Progenitor cell of endocrine pancreas (in vitro differentiated cells): ENCODE measurements at places on chromosomes 1 and 21. TPM values are rescaled to one million over a fixed set of nuclear protein-coding genes. Genes with fewer than 3 reads are reported as not detected.

The GFI1 gene
- 0.17 and 0.31 TPM in 2 replicates for total RNA-seq

The SLAMF8 gene
- not detected in 2 replicates for total RNA-seq

The BLZF1 gene
- 18.6 and 20.2 TPM in 2 replicates for total RNA-seq

DNA sequence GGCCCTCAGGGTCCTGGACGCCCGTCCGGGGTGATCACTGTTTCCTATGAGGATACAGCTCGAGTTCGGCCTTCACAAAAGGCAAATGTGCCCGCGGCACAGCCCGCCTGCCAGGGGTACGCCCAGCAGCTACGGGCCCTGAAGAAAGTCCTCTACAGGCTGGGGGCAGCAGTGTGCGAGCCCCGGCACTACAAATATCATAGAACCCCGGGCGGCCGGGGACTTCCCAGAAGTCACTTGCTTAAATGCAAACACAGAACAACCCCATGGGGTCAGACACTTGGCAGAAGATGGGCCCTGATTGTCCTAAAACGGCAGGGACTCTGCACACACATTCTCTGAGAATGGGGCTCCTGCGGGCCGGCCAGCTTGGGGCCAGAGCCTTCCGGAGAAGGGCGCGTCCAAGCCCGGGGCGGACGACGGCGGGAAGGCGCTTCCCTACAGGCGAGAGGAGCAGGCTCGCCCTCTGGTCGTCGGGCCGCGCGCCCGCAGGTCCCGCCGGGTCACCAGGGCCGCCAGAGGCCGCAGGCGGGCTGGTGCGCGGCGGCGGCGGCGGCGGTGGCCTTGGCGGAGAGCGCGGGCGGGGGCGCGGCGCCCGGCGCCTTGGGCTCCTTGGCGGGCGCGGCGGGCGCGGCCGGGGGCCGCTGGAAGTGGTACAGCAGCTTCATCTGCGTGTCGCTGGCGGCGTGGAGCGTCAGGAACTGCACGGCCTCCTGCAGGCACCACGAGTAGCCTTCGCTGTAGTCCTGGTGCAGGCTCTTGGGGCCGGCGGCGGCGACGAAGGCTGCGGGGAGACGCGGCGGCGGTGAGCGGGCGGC is 888 bp downstream of the HES5 start:
- H3K4me1 ChIP-seq, result peaks cover 12% of the 10 kb centered on the region
- no peak overlapping the region for H3K27ac ChIP-seq
- DNase-seq, result no peak
- H3K36me3 ChIP-seq, result no peaks in the 10 kb centered on the region

The NFIA gene
- 1.2 and 3.9 TPM in 2 replicates for total RNA-seq

DNA sequence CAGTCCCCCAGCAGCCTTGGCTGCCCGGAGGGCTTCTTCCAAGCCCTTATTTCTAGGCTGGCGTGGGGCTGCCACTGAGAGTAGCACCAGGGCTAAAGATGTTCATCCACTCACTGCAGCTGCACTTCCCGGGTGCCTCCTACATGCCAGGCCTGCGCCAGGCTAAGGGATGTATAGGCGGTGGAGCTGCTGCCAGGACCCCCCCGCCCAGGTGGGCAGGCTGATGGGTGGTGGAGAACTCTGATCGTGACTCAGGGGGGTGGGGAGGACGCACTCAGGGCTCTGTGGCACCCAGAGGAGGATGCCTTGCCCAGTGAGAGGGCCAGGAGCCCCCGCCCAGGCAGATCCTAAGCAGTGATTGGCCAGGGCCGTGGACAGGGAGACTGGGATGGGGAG is 34.1 kb downstream of the CFAP74 start:
- H3K27ac ChIP-seq, result no peak overlapping the region
- DNase-seq, result no peak
- H3K4me1 ChIP-seq, result no peaks in the 10 kb centered on the region
- no peaks in the 10 kb centered on the region for H3K36me3 ChIP-seq

DNA sequence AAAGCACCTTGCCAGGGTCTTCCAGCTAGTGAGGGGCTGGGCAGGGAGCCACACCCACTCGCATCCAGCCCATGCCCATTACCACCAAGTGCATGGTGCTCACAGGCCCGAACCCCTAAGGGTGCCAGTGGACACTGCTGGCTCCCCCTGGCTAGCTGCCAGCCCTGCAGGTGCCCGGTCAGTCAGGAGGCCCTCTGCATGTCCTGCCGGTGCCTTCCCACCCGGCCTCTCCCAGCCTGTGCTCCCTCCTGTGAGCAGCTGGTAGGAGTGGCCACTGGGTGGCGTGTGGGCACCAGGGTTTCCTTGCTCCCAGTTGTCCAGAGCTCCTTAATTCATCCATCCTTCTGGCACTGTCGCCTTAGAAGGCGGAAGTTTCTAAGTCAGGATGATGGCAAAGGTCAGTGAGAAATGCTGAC is 33.4 kb downstream of the QSOX1 start:
- no peaks in the 10 kb centered on the region for H3K27me3 ChIP-seq
- no peak overlapping the region for H3K4me3 ChIP-seq
- H3K27ac ChIP-seq, result no peak overlapping the region
- H3K4me1 ChIP-seq, result peaks cover 3% of the 10 kb centered on the region

DNA sequence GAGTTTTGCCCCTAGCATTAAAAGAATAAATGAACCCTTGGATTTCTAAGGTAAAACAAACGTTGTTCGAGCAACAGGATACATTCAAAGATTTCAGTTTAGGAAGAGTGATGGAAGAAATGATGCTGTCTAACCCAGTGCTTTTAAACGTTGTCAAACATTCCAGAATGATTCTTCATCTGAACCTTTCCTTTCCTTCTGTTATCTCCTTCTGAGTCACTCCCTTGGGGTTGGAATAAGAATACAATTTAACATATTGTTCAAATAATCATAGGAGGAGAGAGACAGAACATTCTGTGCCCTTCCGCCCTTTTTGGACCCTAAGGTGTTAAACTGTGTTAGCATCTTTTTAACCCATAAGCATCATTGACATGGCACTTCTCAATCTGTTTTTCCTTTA is 61.1 kb upstream of the RCOR3 start:
- DNase-seq, result no peak
- no peaks in the 10 kb centered on the region for H3K4me1 ChIP-seq
- peaks cover 3% of the 10 kb centered on the region for H3K36me3 ChIP-seq
- H3K27me3 ChIP-seq, result no peaks in the 10 kb centered on the region

- no peaks in the 10 kb centered on the region for H3K36me3 ChIP-seq
- H3K27me3 ChIP-seq, result no peaks in the 10 kb centered on the region
- DNase-seq, result no peak
These were observed 46.1 kb upstream of the FMO2 start for GRCh38 chr1:171138980-171139379.

The FCGR1A gene
- total RNA-seq, result not detected in 2 replicates

DNA sequence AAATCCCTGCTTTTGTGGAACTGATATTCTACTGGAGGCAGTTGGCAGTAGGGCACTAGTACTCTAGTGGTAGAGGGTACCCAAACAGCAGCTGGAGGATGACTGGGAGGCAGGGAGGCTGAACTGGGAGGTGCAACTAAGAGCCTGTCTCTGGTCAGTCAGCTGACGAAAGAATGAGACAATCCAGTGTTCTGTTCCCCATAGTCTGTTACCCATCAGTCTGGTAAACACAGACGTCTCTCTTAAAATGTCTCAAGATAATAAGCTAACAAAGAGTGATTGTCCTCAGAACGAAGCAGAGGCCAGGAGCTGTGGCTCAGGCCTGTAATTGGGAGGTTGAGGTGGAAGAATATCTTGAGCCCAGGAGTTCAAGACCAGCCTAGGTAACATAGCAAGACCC is 30.4 kb downstream of the TFAP2E start:
- H3K4me3 ChIP-seq, result no peak overlapping the region
- no peak for DNase-seq
- H3K36me3 ChIP-seq, result peaks cover 32% of the 10 kb centered on the region

GRCh38 chr21:34817821-34818661 is 149.2 kb downstream of the CLIC6 start:
- no peak overlapping the region for H3K27ac ChIP-seq
- H3K27me3 ChIP-seq, result peaks cover 29% of the 10 kb centered on the region
- no peak overlapping the region for H3K4me3 ChIP-seq
- peaks cover 16% of the 10 kb centered on the region for H3K4me1 ChIP-seq
- no peak for DNase-seq

The GNG12 gene
- 8.9 and 9.7 TPM in 2 replicates for total RNA-seq

The OR14K1 gene
- total RNA-seq, result 0.33 TPM in 1 of 2 replicates, not detected in the other

- H3K36me3 ChIP-seq, result no peaks in the 10 kb centered on the region
- H3K27me3 ChIP-seq, result peaks cover 3% of the 10 kb centered on the region
- no peak overlapping the region for H3K4me3 ChIP-seq
These were observed 31.1 kb upstream of the EPB41 start for GRCh38 chr1:28883242-28883616.

DNA sequence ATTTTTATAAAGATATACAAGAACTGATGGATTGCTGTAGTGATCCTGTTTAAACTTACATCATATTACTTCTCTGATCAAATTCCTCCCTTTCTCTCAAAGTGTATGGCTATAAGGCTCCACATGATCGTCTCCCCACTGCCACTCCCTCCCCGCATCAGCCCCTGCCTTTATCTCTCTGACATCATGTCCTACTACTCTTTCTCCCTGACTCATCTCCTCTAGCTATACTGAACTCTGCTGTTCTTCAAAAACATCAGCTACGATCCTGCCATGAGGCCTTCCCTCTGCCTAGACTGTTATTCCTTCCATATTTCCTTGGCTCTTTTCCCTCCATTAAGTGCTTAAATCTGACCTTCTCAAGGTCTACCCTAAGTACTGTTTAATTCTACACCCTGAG is 22.8 kb downstream of the HFM1 start:
- H3K27me3 ChIP-seq, result no peaks in the 10 kb centered on the region
- H3K36me3 ChIP-seq, result no peaks in the 10 kb centered on the region
- peaks cover 11% of the 10 kb centered on the region for H3K4me1 ChIP-seq
- no peak for DNase-seq

GRCh38 chr1:82465024-82465423 is 664.3 kb downstream of the ADGRL2 start:
- H3K36me3 ChIP-seq, result no peaks in the 10 kb centered on the region
- no peak overlapping the region for H3K27ac ChIP-seq
- H3K27me3 ChIP-seq, result no peaks in the 10 kb centered on the region
- no peak for DNase-seq
- H3K4me1 ChIP-seq, result peaks cover 13% of the 10 kb centered on the region

DNA sequence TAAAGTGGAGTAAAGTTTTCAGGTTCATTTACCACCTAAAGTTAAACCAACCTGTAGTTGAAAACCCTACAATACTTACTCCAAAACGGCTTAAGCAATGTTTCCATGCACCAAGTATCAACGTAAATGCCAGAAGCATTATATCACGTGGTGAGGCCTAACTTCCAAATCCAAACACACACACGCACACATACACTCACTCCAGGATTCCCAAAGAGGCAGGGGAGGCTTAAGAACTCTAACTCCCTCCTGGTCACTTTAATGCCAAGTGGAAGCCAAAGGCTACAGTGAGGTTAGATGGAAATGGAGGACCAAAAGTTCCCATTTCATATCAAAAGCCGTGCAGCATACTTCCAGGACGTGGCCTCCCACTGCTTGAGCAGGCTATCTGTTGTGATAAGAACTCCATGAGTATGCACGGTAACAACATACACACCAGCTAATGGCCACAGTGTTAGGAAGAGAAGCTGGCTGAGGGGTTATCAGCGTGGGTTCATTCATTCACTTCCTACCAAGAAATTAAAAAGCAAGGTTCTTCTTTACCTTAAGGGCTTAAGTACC is 224.1 kb downstream of the SLC45A1 start:
- H3K27me3 ChIP-seq, result no peaks in the 10 kb centered on the region
- peaks cover 13% of the 10 kb centered on the region for H3K4me1 ChIP-seq
- no peak overlapping the region for H3K4me3 ChIP-seq
- peaks cover 36% of the 10 kb centered on the region for H3K36me3 ChIP-seq

DNA sequence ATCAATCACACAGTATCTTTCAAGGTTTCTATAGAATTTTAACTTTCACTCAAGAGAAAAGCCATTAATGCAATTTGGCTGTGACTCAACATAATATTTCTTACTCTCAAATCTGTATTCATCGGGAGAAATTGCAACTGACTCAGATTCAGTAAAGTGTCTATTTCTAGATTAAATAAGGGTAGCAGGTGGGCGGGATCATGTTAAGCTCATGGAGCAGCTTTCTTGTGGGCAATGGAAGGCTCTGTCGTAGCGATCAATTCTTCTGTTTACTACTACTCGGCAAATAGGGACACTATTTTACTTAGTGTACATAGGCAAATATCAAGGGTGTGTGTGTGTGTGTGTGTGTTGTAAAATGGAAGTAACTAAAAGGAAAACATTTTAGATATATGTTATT is 423.6 kb upstream of the NEGR1 start:
- H3K27ac ChIP-seq, result no peak overlapping the region
- no peak overlapping the region for H3K4me3 ChIP-seq
- no peaks in the 10 kb centered on the region for H3K27me3 ChIP-seq
- DNase-seq, result no peak

The AADACL4 gene
- 0.24 TPM in 2 replicates for total RNA-seq

DNA sequence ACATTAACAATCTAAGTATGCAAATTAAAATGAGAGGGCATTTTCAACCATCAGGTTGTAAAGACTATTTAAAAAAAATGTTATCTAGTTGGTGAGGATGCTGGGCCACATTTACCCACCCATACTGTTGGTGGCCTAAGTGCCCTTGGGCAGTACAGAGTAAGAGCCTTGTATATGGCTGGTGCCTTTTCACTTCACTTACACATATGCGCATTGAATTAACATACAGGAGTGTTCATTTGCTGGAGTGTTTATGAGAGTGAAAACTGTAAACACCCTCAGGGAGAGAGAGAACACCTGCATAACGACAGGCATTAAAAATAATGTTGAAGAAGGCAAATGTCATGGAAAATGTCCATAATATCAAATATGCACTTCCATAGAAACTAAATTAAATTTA is 427.1 kb downstream of the PCP4 start:
- no peaks in the 10 kb centered on the region for H3K27me3 ChIP-seq
- no peaks in the 10 kb centered on the region for H3K36me3 ChIP-seq
- H3K27ac ChIP-seq, result no peak overlapping the region

DNA sequence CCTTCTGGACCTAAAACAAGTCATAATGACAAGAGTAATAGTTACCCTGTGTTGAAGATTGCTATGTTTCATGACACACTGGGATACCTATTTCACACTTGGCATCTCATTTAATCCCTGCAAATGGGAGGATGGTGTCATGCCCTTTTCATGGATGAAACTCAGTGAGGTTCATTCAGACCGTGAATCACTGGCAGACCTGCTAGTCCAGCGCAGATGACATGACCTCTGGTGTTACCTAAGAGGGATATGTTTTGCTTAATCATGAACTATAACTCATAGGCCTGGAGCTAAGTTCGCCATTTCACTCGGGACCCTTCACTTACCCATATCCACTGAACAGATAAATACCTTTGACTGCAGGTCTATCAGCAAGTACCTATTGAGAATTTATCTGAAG is 286.6 kb upstream of the FMN2 start:
- peaks cover 6% of the 10 kb centered on the region for H3K4me1 ChIP-seq
- H3K27me3 ChIP-seq, result peaks cover 5% of the 10 kb centered on the region
- H3K27ac ChIP-seq, result no peak overlapping the region

The RGS7 gene
- 2.4 and 2.8 TPM in 2 replicates for total RNA-seq
